Osteocyte (in vitro differentiated cells): ENCODE measurements at places on chromosomes 5 and 9. TPM values are rescaled to one million over a fixed set of nuclear protein-coding genes. Genes with fewer than 3 reads are reported as not detected.
A peak's percentile ranks its signal among the peaks of the same experiment; 100 is the strongest.

The S100Z gene
- not detected in 2 replicates for total RNA-seq

The BAAT gene
- total RNA-seq = 0.13 TPM in 1 of 2 replicates, not detected in the other

The PCDHGA11 gene
- total RNA-seq = 1.9 and 2.2 TPM in 2 replicates

The ANKRD31 gene
- 0.13 and 0.18 TPM in 2 replicates for total RNA-seq

The NTRK2 gene
- 29.4 and 30.9 TPM in 2 replicates for total RNA-seq

DNA sequence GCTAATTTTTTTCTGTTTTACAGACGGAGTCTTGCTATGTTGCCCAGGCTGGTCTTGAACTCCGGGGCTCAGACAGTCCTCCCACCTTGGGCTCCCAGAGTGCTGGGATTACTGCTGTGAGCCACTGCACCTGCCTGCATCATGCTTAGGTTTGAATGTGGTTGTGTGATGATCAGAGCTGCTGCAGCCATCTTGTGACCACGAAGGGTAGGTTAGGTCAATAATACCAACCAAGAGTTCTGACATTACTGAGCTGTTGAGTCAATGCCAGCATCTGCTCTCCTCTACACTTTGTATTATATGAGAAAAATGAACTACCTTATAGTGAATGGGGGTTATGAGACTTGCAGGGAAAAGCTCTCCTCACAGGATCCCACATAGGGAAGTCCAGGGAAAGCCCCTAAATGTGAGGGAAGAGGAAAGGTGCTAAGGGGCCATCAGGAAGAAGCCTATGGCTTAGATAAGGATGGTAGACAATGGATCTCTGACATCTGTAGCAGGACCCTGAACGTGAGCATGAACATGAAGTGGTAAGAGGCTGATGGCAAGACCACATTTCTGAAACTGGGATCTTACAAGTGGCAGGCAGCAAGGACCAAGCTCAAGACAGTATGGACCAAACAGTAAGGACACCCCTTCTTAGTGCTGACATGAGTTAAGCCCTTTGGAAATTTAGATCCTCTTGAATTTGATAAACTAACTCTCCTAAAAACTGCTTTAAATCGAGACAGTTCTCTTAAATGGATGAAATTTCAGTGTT is 75.7 kb upstream of the ZNF169 start:
- peak overlapping the region; percentile 24 for H3K27ac ChIP-seq
- H3K36me3 ChIP-seq = peaks cover 54% of the 10 kb centered on the region
- no peak overlapping the region for H3K4me3 ChIP-seq
- H3K27me3 ChIP-seq = no peaks in the 10 kb centered on the region

- H3K27me3 ChIP-seq = no peaks in the 10 kb centered on the region
- DNase-seq = no peak
- peaks cover 3% of the 10 kb centered on the region for H3K36me3 ChIP-seq
- H3K4me1 ChIP-seq = peaks cover 43% of the 10 kb centered on the region
- H3K27ac ChIP-seq = peak overlapping the region; percentile 89
- peak overlapping the region; percentile 14 for H3K4me3 ChIP-seq
Measured at GRCh38 chr5:77167695-77168121, 42.8 kb upstream of the PDE8B start.

GRCh38 chr5:88821161-88821560 is 61.8 kb downstream of the MEF2C start:
- no peak overlapping the region for H3K4me3 ChIP-seq
- peaks cover 17% of the 10 kb centered on the region for H3K4me1 ChIP-seq
- DNase-seq = no peak
- no peak overlapping the region for H3K27ac ChIP-seq

GRCh38 chr5:180336234-180337020 is 16.7 kb downstream of the GFPT2 start:
- no peaks in the 10 kb centered on the region for H3K27me3 ChIP-seq
- H3K4me1 ChIP-seq = peaks cover 52% of the 10 kb centered on the region
- peaks cover 35% of the 10 kb centered on the region for H3K36me3 ChIP-seq
- no peak overlapping the region for H3K27ac ChIP-seq
- H3K4me3 ChIP-seq = no peak overlapping the region

DNA sequence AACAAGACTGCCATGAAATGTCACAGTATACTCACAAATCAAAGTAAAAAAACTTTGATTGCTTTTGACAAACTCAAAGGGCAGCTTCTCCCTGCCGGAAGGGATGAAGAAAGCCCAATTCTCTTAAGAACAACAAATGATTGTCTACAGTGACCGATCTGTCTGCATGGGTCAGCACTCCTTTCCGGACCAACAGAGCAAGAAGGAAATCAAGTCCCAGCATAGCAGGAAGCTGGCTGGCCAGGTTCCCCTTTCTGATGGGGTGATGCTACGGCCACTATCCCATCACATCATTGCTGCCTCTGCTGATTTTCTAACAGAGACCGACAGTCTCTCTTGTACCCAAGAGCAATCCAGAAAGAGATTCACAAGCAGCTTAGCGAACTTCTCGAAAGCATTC is 692 bp downstream of the C1QTNF3 start:
- no peaks in the 10 kb centered on the region for H3K27me3 ChIP-seq
- H3K4me3 ChIP-seq = no peak overlapping the region
- peaks cover 38% of the 10 kb centered on the region for H3K4me1 ChIP-seq
- DNase-seq = no peak

- no peak overlapping the region for H3K4me3 ChIP-seq
- no peaks in the 10 kb centered on the region for H3K4me1 ChIP-seq
- H3K36me3 ChIP-seq = no peaks in the 10 kb centered on the region
- no peak for DNase-seq
- H3K27me3 ChIP-seq = peaks cover 62% of the 10 kb centered on the region
- H3K27ac ChIP-seq = no peak overlapping the region
Measured at GRCh38 chr5:14971873-14972272, 100.3 kb upstream of the ANKH start.

DNA sequence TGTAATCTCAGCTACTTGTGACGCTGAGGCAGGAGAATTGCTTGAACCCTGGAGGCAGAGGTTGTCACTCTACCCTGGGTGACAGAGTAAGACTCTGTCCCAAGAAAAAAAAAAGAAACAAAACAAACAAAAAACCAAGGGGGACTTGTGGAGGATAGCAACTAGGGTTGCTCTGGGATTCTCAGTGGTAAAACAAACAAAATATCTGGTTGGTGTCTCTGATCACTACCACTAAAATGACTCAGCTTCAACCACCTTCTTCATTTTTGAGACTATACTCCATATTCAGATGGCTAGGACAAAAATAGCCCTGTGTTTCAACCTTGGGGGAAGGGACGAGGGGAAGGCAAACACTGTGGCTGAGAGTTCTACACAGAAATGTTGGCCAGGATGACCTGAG is 110.3 kb downstream of the ARRDC3 start:
- DNase-seq = no peak
- no peak overlapping the region for H3K4me3 ChIP-seq
- peak overlapping the region; percentile 35 for H3K27ac ChIP-seq
- peaks cover 8% of the 10 kb centered on the region for H3K4me1 ChIP-seq
- no peaks in the 10 kb centered on the region for H3K36me3 ChIP-seq

- H3K27ac ChIP-seq = no peak overlapping the region
- no peak for DNase-seq
- no peak overlapping the region for H3K4me3 ChIP-seq
- H3K4me1 ChIP-seq = peaks cover 21% of the 10 kb centered on the region
- H3K27me3 ChIP-seq = peaks cover 3% of the 10 kb centered on the region
Measured at GRCh38 chr5:95080441-95080840, 204.5 kb downstream of the MCTP1 start.

DNA sequence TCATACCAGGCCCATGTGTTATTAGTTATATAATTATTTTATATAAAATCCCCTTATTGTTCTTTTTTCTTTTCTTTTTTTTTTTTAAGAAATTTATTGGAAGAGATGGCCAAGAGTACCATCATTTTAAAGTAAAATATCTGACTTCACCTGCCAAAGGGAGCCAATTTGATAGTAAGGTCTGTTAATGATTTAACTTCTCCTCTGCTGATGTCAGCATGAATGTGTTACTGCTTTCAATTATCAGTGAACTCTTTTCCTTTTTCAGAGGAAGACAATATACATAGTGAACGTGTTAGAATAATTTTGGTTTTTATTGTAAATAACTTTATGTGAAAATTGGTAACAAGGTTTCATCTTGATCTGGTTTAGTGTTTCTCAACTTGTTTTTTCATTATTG is 409.6 kb downstream of the SH3GL2 start:
- H3K36me3 ChIP-seq = no peaks in the 10 kb centered on the region
- H3K27me3 ChIP-seq = peaks cover 4% of the 10 kb centered on the region
- no peaks in the 10 kb centered on the region for H3K4me1 ChIP-seq
- H3K4me3 ChIP-seq = no peak overlapping the region
- H3K27ac ChIP-seq = no peak overlapping the region
- DNase-seq = no peak

DNA sequence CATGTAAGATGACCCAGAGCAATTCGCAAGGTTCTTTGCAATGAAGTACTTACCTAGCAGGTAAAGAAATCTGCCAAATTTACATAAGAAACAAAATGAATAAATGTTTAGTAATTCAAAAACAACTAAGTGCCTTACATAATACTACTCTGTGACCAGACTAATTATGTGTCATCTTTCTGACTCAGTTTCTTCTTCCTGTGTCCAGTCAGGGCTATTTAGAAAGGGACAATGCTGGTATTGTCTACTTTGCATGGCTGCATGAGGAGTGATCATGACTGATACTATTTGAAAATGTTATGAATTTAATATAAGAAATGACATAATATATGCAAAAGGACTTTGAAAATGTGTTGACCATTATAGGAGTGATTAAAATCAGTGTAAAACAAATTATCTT is 210.0 kb downstream of the TMEM161B start:
- H3K27ac ChIP-seq = no peak overlapping the region
- no peaks in the 10 kb centered on the region for H3K27me3 ChIP-seq
- H3K4me1 ChIP-seq = no peaks in the 10 kb centered on the region
- no peak overlapping the region for H3K4me3 ChIP-seq
- DNase-seq = no peak
- H3K36me3 ChIP-seq = no peaks in the 10 kb centered on the region

GRCh38 chr9:115212832-115213231 is 94.9 kb upstream of the TNC start:
- no peak overlapping the region for H3K4me3 ChIP-seq
- H3K4me1 ChIP-seq = peaks cover 14% of the 10 kb centered on the region
- no peaks in the 10 kb centered on the region for H3K27me3 ChIP-seq

DNA sequence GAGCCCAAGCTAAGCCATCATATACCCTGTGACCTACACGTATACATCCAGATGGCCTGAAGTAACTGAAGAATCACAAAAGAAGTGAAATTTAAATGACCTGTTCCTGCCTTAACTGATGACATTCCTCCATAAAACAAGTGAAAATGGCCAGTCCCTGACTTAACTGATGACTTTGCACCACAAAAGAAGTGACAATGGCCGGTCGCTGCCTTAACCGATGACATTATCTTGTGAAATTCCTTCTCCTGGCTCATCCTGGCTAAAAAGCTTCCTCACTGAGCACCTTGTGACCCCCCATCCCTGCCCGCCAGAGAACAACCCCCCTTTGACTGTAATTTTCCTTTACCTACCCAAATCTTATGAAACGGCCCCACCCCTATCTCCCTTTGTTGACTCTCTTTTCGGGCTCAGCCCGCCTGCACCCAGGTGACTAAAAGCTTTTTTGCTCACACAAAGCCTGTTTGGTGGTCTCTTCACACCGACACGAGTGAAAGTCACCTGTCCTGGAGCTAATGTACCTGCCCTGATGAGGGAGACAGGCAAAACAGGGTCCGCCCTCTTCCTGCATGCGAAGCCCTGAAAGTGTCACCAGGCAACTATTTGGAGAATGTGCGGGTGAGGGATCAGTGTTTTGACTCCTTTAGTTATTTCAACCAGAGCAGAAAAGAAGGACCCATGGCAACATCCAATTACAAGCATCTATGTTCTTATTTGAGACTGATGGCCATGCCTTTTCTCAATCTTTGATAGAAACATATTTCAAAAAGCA is 266.1 kb downstream of the SMARCA2 start:
- peaks cover 3% of the 10 kb centered on the region for H3K27me3 ChIP-seq
- no peak overlapping the region for H3K4me3 ChIP-seq
- H3K4me1 ChIP-seq = peaks cover 2% of the 10 kb centered on the region
- H3K36me3 ChIP-seq = no peaks in the 10 kb centered on the region
- DNase-seq = no peak

DNA sequence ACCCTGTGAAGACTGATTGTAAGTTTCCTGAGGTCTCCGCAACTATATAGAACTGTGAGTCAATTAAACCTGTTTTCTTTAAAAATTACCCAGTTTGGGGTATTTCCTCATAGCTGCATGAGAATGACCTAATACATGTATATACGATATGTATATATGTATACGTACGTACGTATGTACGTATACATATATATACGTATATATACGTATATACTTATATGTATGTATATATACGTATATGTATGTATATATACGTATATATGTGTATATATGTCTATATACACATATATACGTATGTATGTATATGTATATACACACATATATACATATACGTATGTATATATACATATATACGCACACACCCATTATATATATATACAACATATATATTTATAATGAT is 1153.0 kb upstream of the CDH18 start:
- no peaks in the 10 kb centered on the region for H3K36me3 ChIP-seq
- H3K27ac ChIP-seq = no peak overlapping the region
- H3K4me3 ChIP-seq = no peak overlapping the region
- H3K4me1 ChIP-seq = no peaks in the 10 kb centered on the region

DNA sequence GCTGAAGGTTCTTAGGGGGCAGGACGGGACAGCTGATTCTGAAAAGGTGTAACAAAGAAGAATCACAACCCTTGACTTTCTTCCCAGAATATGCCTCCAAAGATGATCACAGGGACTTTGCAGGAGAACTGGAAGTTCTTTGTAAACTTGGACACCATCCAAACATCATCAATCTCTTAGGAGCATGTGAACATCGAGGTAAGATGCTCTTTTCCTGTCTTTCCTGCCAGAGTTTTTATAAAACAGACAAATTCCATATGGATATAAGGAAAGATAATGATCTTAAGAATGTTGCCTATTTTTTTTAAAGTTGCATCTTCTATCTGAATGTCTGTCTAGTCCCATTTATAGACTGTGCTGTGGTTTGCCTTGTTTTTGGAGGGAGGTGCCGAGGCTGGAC is 87.9 kb downstream of the EQTN start:
- H3K27ac ChIP-seq = no peak overlapping the region
- H3K36me3 ChIP-seq = no peaks in the 10 kb centered on the region
- H3K4me1 ChIP-seq = peaks cover 21% of the 10 kb centered on the region
- H3K27me3 ChIP-seq = peaks cover 3% of the 10 kb centered on the region
- DNase-seq = no peak

- no peaks in the 10 kb centered on the region for H3K36me3 ChIP-seq
- H3K4me3 ChIP-seq = no peak overlapping the region
- H3K4me1 ChIP-seq = no peaks in the 10 kb centered on the region
- H3K27me3 ChIP-seq = peaks cover 2% of the 10 kb centered on the region
- no peak overlapping the region for H3K27ac ChIP-seq
- DNase-seq = no peak
Measured at GRCh38 chr5:35374584-35374983, 144.3 kb upstream of the PRLR start.

GRCh38 chr9:83061036-83061435 is 1.9 kb downstream of the RASEF start:
- peaks cover 63% of the 10 kb centered on the region for H3K27me3 ChIP-seq
- H3K36me3 ChIP-seq = peaks cover 1% of the 10 kb centered on the region
- H3K4me3 ChIP-seq = no peak overlapping the region

GRCh38 chr5:82265047-82265446 is 13.1 kb downstream of the RPS23 start:
- DNase-seq = no peak
- peaks cover 21% of the 10 kb centered on the region for H3K36me3 ChIP-seq
- peaks cover 10% of the 10 kb centered on the region for H3K4me1 ChIP-seq
- no peaks in the 10 kb centered on the region for H3K27me3 ChIP-seq
- no peak overlapping the region for H3K4me3 ChIP-seq

- H3K4me3 ChIP-seq = no peak overlapping the region
- DNase-seq = no peak
- no peaks in the 10 kb centered on the region for H3K36me3 ChIP-seq
Measured at GRCh38 chr5:30749971-30750370, 443.5 kb upstream of the CDH6 start.
